CD8-positive, alpha-beta memory T cell (primary cell): ENCODE measurements at places on chromosomes 12 and 14. TPM values are rescaled to one million over a fixed set of nuclear protein-coding genes. Genes with fewer than 3 reads are reported as not detected.

The MIP gene
- total RNA-seq = not detected

DNA sequence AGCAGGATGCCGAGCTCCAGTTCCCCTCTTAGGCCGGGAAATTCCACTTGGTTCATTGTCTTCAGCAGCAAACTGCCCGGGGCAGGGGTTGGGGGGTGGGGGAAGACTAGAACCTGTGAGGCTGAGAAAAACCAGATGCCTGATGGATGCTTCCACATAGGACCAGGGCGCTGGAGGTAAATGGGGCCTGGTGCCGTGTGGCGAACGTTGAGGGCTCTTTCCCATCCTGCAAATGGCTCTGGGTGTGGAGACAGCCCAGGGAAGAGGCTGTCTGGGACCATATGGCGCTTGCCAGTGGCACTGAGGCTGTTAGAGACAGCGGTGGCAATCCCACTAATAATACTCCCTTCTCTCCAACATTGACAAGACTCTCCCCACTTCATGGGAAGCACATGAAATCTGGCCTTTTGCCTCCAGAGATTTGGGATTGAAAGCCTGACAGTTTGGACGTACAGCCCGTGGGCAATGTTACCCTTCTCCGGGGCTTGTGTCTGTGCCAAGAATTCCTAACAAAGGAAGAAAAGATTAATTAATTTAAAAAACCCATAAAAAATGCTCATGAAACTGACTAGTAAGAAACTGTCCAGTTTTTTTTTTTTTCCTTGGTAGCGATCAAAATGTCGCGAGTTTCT lies 44.5 kb downstream of the MAP1LC3B2 start:
- no peak for DNase-seq

The CD163L1 gene
- total RNA-seq = 0.24 TPM

The GPR84 gene
- total RNA-seq = 0.16 TPM

DNA sequence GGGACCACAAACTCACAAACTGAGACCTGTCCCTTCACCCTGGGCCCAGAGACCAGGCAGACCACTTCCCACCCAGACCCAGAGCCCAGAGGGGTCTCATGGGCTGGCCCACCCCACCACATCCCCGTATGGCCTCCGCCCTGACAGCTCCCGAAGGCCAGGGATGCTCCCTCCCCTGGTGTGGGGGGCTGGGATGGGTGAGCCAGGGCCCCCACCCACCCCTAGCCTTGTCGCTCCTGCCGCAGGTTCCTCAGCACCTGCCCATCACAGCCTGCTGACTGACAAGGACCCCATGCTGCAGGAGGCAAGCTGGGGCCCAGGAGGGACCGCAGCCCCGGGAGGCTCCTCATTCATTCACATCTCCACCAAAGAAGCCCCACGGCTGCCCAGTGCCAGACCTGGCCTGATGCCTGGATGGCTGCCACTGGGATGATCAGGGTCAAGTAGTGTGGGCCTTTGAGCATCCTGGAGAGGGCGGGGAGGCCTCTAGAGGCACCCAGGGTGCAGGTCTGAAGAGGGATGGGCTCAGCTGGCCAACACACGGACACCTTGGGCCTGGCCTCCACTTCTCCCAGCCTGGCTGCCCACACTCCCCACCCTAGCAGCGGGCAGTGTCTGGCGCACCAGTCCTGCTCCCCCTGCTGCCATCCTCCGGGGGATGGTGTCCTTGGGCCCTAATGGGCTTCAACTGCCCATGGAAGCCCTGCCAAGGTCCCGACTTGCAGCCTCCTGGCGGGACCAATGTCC lies 24.7 kb upstream of the GPR132 start:
- no peak for DNase-seq

The ZNF219 gene
- total RNA-seq = 8.2 TPM

The ASCL1 gene
- not detected for total RNA-seq
